ENCODE measurements at places on chromosomes 7 and 10.

- no peak for DNase-seq
Observed at GRCh38 chr7:144892761-144893160, 56.9 kb upstream of the TPK1 start.

DNA sequence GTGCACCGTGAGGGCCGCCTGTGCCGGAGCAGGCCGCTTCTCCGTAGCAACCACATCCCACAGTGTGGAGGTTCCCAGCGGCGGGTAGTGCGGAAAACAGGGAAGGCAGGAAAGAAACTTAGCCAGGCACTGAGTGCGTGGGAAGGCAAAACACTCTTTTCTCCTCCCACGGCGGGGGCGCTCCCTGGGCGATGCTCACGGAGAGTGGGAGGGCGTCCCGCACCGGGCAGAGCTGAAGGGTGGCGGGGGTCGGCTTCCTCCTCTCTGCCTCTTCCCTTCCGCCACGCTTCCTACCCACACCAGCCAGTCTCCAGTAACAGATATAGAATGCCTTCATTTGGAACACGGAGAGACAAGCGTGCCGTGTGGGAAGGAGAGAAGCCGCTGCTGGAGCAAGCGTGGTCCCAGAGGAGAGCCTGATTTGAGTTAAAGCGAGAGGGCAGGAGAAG is 252.5 kb downstream of the PAXIP1 start:
- DNase-seq: no peak

DNA sequence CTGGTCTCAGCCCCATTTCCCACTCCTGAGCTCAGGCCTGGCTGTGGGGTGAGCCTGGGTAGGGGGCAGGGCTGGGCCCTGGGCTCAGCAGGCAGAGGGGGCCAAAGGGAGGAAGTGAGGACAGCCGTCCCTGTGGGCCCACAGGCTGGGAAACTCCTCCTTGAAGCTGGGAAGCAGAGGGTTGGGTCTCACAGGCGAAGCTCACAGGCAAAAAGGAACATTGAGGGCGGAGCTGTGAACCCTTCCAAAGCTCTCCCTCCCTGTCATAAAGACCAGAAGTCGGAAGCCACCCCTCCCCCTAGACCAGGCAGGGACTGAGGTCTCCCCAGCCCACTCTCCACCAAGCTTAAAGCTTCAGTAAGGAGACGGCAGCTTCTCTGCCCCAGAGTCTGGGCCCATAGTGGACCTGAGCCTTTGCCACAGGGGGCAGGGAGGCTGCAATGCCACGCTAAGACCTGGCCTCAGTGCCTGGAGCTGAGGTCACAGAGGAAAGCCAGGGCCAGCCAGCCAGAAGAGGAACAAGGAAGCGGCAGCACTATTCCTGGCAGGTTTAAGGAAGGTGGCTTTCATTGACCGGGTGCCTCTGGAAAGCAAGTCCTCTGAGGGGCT is 1.0 kb upstream of the KCP start:
- peak; percentile 88 for DNase-seq

DNA sequence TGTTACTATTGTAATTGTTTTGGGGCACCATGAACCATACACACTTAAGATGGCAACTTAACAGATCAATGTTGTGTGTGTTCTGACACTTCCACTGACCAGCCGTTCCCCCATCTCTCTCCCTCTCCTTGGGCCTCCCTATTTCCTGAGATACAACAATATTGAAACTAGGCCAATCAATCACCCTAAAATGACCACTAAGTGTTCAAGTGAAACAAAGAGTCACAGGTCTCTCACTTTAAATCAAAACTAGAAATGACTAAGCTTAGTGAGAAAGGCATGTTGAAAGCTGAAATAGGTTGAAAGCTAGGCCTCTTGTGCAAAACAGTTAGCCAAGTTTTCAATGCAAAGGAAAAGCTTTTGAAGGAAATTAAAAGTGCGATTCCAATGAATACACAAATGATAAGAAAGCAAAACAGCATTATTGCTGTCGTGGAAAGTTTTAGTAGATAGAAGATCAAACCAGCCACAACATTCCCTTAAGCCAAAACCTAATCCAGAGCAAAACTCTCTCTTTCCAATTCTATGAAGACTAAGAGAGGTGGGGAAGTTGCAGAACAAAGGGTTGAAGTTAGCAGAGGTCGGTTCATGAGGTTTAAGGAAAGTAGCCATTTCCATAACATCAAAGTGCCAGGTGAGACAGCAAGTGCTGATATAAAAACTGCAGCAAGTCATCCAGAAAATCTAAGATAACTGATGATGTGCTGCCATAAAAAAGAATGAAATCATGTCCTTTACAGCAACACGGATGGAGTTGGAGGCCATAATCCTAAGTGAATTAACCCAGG is 90.6 kb downstream of the MTPN start:
- DNase-seq: no peak

- DNase-seq: no peak
Observed at GRCh38 chr7:44103566-44103922, 601 bp upstream of the AEBP1 start.

- DNase-seq: peak; percentile 43
Observed at GRCh38 chr10:78852466-78853240, 216.1 kb upstream of the ZMIZ1 start.

- DNase-seq: no peak
Observed at GRCh38 chr7:71135663-71136062, 3.7 kb downstream of the GALNT17 start.

GRCh38 chr10:48495282-48496045 is 109.4 kb downstream of the ARHGAP22 start:
- DNase-seq: no peak

- DNase-seq: no peak
Observed at GRCh38 chr10:118573512-118573911, 21.9 kb downstream of the PRLHR start.

DNA sequence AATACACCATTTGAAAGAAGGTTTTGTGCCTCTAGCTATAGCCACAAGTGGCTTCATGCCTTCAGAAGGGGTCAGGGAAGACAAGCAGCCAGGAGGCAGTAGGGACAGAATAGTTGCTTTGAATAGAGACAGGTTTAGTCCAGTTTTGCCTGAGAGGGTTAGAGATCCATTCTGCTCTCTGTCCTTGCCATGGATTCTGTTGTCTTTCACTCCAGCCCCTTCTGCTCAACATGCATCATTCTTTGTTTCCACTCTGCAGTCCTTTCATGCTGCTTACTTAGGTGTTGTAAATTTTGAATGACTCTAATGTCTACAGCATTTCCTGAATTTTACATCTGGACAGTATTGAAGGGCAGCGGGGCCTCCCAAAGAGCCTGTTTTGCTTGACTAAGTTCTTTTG is 60.3 kb downstream of the CNTNAP2 start:
- DNase-seq: no peak

DNA sequence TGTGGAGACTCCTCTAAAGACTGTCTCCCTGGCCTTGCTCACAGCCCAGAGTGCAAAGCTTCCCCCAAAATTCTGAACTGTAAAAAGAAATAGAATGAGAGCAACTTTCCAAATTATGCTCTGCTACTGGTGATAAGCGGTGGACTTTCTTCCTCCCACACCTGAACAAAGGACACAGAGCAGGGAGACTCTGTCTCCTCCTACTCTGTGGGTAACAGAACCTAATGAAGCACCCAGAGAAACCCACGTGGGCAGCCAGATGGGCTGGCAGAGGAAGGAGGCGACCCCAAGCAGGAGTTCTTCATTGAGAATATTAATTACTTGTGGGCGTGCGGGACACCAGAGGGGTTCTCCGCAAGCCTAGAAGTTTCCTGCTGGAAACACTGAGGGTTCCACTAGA is 139.5 kb downstream of the KMT2E start:
- no peak for DNase-seq

DNA sequence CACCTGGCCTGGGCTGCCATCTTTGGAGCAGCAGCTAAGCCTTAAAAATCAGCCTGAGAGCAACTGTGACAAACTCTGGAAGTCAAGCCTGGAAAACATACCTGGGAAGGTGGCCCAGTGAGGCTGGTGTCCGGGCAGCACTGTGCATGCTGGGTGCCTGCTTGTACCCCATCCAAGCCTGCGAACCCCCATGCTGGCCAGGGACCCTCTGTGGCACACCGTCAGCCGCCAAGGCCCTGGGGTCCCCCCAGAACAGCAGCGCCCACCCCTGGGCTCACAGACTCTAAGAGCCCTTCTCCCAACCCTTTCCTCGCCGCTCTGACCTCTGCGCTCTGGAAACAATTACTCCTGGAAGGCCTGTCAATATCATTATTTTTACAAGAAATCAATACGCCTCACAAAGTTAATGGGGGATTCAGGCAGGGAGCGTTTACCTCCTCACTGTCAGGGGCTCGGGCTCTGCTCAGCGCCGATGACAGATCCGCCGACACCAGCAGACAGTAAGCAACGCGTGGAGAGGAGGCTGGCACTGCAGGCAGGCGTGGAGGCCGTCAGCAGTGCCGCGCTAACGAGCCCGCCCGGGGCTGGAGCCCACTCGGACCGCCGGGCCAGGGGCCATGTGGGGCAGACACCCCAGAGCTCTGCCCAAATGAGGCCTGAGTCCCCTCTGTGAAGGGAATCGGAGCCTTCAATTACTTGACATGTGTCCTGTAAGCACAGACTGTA is 54.4 kb downstream of the EBF3 start:
- DNase-seq: no peak

GRCh38 chr10:86951184-86951761 is 6.1 kb downstream of the MMRN2 start:
- DNase-seq: no peak

GRCh38 chr10:42980553-42981357 is 96.1 kb upstream of the RET start:
- no peak for DNase-seq

GRCh38 chr10:128854963-128855362 is 612.1 kb upstream of the MGMT start:
- DNase-seq: no peak

GRCh38 chr7:75711076-75711475 is 27.7 kb downstream of the HIP1 start:
- DNase-seq: no peak

DNA sequence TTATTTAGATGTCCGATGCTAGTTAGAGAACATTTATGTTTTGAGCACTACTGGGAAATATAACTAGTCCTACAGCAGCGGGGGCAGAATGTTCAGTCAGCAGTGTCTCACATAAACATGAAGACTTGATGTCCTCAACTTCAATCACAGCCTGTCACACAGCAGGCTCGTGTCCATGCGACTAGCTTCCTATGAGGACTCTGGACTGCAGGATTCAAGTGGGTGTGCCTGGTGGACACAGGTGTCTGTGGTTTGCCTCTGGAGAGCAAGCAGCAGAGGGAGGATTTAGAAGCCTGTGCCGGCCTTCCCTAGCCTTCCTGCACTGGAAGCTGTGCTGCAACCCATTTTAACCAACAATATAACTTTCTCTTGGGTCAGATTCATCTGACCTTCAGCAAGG is 30.0 kb upstream of the LANCL2 start:
- DNase-seq: no peak

DNA sequence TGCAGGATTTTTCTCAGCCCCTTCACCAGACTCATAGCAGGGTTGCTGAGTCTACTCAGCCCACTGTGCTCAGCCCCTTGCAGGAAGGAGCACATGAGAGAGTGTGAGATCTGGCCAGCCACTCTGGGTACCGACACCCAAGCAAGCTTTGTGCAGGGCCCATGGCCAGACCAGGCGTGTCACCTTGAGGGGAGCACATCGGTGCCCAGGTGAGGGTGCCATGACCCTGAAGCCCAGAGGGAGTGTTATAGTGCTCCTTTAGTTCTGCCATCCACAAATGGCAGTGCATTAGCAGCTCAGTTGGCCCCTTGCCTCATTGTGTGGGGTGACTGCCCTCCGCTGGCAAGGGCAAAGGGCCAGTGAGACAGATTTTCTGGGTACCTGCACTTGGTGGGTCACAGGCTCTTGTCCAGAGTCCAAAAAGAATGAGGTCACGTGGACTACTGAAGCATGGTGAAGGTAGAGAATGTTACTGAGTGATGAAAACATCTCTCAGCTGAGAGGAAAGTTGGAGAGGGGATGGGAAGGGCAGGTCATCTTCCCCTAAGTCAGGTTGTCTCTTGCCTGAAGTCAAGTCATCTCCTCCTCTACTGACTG is 181.8 kb downstream of the MACC1 start:
- DNase-seq: no peak

DNA sequence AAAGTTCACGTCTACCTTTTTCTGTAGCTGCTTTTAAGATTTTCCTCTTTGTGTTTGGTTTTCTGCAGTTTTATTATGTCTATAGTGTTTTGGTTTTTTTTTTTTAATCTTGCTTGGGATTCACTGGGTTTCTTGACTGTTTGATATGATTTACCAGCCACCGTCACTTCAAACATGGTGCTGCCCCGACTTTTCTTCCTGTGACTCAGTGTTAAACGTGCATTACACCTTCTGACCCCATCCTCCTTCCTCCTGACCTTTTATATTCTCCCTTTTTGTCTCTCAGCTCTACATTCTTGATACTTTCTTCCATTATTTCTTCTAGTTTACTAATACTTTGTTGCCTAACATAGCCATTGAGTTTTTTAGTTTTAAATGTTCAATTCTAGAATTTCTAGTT is 61.5 kb downstream of the GNA12 start:
- no peak for DNase-seq

GRCh38 chr7:138610671-138611170 is 90.4 kb downstream of the SVOPL start:
- DNase-seq: no peak

GRCh38 chr7:1886361-1887064 is 216.4 kb downstream of the ELFN1 start:
- no peak for DNase-seq

DNA sequence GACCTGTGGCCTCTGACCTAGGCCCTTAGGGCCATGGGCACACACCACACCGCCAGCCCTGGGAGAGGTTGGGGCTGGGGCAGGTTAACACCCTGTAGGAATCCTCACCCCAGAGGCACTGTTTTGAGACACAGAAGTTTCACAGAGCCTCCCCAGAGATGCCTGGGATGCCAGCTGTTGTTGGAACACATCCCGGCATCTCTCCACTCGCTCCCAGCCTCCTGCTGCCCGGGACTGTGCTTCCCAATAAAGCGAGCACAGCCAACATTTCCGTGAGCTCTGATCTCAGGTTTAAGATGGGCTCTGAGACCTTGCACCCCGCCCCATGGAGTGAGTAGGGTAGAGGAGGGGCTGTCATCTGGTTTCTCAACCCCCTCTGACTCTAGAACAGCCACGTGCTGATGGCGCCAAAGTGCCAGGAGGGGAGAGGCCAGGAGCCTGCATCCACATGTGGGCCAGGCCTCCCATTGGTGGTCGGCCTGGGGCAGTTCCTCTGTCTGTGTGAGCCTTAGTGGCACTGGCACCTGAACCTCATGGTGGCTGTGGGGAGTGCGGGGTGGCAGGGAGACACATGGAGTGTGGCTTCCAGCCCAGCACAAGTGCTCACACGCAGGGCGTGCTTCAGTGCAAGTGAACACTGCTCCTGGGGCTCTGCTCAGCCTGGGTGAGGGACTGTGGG is 54.7 kb downstream of the RASGEF1A start:
- no peak for DNase-seq

DNA sequence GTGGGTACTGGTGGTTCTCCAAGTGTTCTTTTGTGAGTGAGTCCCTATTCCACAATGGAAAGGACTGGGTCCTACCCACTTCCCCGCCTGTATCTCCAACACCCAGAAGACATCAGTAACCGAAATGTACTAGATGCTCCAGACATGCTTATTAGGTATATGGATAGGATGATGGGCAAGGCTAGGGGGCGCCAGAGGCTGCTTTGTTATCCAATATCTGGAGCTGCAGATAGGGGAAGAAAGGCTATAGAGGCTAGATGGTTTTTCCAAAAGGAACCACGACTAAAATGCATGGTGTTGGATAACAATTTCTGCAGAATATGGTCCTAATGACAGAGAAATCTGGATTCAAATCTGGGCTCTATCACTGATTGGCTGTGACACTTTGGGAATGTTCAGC is 56.2 kb upstream of the TM9SF3 start:
- peak; percentile 89 for DNase-seq

- DNase-seq: no peak
Observed at GRCh38 chr7:123120286-123120685, 79.5 kb downstream of the SLC13A1 start.

- no peak for DNase-seq
Observed at GRCh38 chr7:148999192-148999591, 29.1 kb downstream of the PDIA4 start.
